ENCODE measurements at places on chromosomes 4 and X.

- DNase-seq, result no peak
These were observed at the start of gene SH3RF1 for GRCh38 chr4:169270810-169271691. TSS of gene SH3RF1 (minus strand) at chr4:169270956. CDS start at chr4:169269212, 1,744 bp downstream.

DNA sequence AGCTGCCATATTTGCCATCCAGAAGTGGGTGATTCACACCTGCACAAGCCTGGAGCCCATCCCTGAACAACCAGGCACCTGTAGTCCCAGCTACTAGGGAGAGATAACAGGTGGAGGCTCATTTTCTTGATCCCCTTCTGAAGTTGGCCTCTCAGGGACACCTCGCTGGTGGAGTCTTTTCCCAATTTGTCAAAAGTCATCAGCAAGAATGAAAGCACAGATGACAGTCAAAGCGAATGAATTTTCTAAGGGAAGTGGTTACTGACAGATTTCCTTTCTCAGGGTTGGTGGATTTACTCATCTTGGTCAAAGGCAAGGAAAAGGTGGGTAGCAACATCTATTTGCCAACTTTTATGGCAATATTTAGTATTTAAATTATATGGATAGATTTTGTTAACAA, 36.5 kb downstream of the FGFBP1 start:
- no peak for DNase-seq

- no peak for DNase-seq
These were observed 107.8 kb downstream of the GATB start for GRCh38 chr4:151652841-151653547.

- DNase-seq, result no peak
These were observed 264.3 kb downstream of the NPFFR2 start for GRCh38 chr4:72295966-72296557.

DNA sequence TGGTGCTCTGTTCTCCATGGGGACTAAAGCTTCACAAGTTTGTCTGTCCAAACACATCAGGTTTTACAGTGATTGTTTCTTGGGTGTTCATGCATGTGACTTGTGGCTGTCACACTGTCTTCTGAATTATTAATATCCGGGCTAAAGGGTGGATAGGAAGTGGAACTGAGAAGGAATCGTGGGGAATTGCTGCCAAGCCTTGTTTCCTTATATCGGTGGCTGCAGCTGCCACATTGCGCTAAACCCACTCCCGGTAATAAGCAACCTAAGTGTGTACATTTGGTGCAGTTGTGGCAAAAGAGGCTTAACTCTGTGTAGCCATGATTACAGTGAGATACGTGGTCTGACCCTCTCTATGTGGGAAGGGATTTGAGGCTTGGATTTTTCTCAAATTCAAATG, 30.7 kb downstream of the SEPTIN11 start:
- DNase-seq, result no peak

DNA sequence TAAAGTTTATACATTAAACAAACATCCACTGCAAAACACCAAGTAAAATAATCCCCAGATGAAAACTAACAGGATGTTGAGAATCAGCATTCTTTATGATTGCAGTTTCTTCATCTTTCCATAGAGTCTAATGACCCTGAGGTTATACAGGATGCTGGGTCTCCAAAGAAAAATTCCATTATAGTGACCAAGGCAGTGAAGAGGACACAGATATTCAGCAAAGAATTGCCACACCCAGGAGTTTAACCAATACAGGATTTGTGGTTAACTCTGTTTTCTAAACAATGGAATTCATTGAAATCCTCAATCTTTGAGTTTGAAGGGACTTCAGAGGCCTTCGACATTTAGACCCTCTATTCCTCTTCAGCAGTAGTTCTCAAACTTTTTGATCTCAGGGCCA, 76.2 kb upstream of the ESX1 start:
- no peak for DNase-seq

- no peak for DNase-seq
These were observed 8.2 kb downstream of the FGFBP1 start for GRCh38 chr4:15930314-15930713.

GRCh38 chr4:169485791-169486742, 126.3 kb downstream of the NEK1 start:
- DNase-seq, result peak; percentile 15

- DNase-seq, result no peak
These were observed 124.4 kb downstream of the RELL1 start for GRCh38 chr4:37561803-37562207.

- DNase-seq, result no peak
These were observed 476 bp upstream of the GDI1 start for GRCh38 chrX:154436374-154436982.

DNA sequence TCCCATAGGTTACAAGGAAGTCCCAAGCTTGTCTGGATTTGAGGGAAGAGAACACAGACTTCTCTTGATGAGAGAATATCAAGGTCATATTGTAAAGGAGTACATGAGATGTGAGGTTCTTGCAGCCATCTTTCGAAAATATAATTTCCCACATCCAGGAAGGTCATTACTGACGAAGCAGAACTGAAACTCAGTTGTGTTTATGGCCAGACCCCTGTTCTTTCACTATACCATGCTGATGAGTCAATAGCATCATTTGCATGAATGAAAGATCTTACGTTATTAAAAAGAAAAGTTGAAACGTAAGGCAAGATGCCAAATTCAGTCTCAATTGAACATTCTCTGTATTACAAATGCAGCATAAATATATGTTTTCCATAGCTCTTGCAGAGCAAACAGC, 14.2 kb upstream of the CCDC149 start:
- no peak for DNase-seq

DNA sequence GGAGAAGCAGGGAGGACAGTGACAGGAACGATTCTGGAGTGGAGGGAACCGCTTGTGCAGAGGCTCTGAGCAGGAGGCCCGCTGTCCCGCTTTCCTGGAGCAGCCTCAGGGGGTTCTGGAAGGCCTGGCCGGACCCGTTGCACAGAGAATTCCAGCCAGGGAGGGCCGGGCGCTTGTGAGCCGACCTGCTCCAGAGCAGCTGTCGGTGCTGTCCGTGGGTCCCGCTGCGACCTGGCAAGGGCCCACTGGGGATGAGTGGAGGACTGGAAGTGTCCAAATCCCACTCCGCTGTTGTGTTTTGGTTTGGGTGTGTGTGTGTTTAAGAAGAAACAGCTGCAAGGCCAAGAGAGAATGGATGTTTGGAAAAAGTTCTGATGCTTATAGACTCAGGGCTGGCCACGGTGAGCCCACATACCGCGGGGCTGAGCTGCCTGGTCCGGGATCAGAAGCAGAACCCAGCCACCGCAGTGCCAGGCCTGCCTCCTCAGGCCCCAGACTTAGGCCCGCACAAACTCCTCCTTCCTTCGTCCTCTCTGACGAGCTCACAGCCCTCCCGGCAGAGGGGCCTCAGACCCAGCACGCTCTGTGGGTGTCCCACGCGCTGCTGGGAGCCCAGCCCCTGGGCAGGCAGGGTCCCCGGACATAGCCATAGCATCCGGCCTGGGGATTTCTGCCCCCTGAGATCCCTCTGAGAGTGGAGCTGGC, 73.9 kb downstream of the HTRA3 start:
- no peak for DNase-seq

DNA sequence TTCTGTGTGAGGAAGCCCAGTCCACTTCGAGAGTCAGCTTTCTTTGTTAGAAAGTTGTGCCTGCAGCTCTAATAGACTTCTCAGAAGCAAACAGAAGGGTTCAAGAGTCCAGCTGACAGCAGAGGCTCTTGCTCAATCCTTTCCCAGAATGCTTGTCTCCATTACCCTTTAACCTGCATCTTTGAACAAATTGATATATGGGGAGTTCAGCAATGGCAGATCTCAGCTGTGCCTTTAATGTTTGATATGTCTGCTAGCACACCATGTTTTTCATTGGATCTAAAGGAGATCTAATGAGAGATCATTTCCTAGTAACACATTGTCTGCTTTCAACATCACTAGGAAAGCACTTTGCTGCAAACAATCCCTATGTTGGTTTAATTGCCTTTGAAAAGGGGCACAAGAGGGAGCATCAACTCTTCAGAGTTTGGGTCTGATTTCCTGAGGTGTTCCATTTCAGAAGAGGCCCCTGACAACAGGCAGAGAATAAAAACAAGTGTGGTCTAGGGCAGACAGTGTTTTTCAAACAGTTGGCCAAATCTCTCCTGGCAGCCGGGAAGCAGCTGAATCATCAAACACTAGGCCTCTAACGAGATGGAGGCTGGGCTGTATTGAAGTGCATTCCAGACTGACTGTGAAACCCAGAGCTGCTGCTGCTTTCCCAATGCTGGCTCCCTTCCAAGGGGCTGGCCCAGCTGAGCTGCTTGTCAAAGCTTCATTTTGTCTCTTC, 55.5 kb downstream of the LUZP4 start:
- DNase-seq, result no peak

DNA sequence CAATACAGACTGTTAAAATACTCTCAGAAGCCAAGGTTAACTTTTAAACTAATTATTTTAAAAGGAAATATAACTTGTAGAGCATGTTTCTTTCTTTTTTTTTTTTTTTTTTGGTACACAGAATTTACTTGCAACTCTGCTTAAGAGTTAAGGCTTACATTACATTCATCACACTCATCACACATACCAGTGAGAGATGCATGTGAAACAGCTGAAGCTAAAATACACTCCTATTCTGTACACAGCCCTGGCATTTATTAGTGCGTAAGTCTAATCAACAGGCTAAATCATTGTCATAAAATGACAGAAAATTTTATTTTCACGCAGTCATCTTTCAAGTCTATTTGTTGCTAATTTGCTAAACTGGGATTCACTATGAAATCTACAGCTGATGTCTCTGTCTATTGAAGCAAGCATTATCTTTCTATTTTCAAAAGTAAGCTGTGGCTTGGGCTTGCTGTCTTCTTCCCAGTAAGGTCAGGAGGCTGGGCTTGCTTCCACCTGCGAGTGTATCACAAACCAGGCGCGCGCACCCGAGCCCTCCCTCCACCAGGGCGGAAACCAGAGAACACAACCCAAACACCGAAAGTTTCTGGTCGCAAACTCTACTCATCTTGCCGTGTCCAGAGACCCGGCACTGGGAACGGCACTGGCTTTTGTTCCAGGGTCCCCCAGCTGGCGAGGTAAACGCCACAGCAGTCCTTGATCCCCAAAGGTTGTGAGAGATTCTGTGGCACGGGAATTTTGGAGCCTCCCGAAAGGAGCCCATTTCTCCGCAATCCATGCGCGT, 3.9 kb downstream of the MAML3 start:
- no peak for DNase-seq

GRCh38 chrX:109857584-109858228, 124.6 kb upstream of the ACSL4 start:
- DNase-seq, result no peak

GRCh38 chr4:64584981-64585557, 175.8 kb upstream of the TECRL start:
- DNase-seq, result no peak

DNA sequence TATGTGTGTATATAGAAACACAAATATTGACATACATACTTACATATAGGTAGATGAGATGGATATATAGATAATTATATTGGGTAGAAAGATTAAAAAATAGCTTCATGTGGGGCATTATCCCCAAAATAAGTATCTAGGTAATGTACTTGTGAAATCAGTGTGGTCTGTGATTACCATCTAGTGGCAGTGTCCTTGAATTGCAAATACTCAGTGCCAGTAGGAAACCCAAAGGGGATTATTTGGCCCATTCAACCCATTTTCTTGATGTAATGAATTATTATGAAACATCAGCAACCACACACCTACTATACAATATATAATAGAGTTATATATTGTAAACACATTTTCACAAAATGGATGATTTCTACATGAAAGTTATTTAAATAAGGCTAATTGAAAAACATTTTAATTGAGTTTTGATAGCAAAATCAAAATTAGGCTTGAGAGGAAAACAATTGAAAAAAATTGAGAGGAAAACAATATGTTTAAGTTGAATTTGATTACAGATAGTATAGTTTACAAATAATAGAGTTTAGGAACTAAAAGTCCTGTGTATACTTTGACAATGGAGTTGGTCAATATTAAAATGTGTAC, 389.4 kb downstream of the GALNTL6 start:
- DNase-seq, result no peak

DNA sequence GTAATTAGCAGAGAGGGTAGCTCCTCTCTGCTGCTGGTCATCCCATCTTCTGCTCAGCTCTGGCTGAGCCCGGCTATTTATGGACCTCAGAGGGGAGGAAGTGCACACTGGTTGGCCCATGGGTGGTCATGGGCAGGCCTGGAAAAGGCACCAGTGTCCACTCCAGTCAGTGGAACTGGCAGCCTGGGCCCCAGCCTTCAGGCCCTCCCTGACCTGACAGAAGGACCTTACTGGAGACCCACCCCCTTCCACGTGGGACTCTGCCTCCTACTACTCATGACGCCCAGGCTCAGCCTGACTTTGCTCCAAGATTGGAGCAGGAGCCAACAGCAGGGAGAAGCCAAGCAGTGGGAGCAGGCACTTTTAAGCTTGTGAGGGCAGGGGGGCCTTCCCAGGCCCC, 8.0 kb upstream of the ART3 start:
- no peak for DNase-seq

DNA sequence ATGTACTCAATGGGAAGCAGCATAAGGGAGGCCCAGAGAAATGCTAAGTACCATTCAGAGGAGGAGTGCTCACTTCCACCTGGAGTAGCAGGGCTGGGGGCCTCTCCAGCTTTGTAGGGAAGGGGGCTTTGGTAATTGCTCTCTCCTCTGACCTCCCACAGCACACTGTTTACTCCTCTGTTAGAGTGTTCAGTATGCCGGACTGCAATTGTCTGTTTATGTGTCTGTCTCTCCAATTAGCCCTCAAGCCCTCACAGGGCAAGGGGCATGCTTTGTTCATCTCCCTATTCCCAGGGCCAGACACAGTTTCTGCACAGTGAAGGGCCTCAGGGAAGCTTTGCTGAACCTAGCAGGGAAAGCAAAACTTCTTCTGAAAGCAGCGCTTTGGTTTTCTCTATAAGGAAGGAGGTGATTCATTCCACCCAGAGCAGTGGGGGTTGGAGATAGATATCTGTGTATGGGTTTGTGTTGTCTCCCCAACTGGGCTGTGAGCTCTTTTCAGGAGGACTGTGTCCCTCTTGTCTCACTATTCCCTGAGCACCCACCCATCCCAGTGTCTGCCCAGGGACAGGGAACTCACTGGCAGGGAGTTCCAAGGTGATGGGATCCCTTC, 50.0 kb upstream of the VMA21 start:
- DNase-seq, result no peak

All from activated CD4-positive, alpha-beta T cell treated with anti-CD3 and anti-CD28 coated beads for 24 hours (primary cell).